ENCODE measurements at places on chromosomes 13 and 19.

- DNase-seq, result peak; percentile 30
Measured at GRCh38 chr13:109243311-109243951, 543.0 kb downstream of the IRS2 start.

- DNase-seq, result peak; percentile 99
Measured at GRCh38 chr19:49210108-49210900, 52.7 kb downstream of the TRPM4 start.

- no peak for DNase-seq
Measured at GRCh38 chr19:31329819-31330218, 19.4 kb downstream of the TSHZ3 start.

- no peak for DNase-seq
Measured at GRCh38 chr19:55651236-55651635, 3.2 kb downstream of the CCDC106 start.

DNA sequence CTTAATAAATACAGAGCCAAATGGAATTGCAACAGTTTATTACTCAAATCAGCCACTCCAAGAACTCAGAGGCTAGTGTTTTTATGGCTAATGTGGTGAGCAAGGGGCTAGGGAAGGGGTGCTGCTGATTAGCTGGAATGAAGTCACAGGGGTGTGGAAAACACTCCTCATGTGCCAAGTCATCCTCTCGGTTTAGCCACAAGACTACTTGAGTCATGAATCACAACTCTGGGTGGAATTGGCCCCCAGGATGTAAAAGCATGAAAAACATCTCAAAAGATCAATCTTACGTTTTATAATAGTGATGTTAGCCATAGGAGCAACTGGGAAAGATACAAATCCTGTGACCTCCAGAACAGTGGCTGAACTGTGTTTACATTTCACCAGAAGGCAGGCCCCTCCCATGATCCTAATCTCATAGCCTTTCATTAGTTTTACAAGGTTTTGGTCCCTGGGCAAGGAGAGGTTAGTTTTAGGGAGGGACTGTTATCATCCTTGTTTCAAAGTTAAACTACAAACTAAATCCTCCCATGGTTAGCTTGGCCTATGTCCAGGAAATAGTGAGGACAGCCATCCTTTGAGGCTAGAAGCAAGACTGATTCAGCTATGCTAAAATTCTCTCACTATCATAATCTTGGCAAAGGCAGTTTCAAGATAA lies 2020.1 kb upstream of the PCDH20 start:
- no peak for DNase-seq

GRCh38 chr13:21583478-21583877 lies 20.5 kb downstream of the MICU2 start:
- peak; percentile 82 for DNase-seq

GRCh38 chr19:19749908-19750841 lies 17.3 kb upstream of the ZNF14 start:
- DNase-seq, result no peak

- no peak for DNase-seq
Measured at GRCh38 chr13:64531400-64531799, 2698.7 kb downstream of the PCDH9 start.

- DNase-seq, result no peak
Measured at GRCh38 chr13:94664889-94665288, 47.5 kb downstream of the SOX21 start.

DNA sequence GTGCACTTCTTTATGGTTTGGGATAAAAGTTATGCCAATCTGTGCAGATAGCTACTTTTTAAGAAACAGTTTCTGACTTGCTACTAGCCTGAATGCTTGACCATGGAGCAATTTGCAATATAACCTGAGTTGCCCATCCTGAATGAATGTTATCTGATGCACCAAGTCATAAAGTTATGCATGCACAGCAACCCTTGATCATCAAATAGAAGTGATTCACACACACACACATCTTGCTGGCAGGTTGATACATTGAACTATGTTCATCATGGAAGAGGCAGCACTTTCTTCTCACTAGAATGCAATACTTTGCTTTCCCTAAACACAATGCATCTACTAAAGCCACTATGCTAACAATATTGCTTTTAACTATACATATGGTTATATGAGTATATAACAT lies 311.5 kb downstream of the RFC3 start:
- no peak for DNase-seq

DNA sequence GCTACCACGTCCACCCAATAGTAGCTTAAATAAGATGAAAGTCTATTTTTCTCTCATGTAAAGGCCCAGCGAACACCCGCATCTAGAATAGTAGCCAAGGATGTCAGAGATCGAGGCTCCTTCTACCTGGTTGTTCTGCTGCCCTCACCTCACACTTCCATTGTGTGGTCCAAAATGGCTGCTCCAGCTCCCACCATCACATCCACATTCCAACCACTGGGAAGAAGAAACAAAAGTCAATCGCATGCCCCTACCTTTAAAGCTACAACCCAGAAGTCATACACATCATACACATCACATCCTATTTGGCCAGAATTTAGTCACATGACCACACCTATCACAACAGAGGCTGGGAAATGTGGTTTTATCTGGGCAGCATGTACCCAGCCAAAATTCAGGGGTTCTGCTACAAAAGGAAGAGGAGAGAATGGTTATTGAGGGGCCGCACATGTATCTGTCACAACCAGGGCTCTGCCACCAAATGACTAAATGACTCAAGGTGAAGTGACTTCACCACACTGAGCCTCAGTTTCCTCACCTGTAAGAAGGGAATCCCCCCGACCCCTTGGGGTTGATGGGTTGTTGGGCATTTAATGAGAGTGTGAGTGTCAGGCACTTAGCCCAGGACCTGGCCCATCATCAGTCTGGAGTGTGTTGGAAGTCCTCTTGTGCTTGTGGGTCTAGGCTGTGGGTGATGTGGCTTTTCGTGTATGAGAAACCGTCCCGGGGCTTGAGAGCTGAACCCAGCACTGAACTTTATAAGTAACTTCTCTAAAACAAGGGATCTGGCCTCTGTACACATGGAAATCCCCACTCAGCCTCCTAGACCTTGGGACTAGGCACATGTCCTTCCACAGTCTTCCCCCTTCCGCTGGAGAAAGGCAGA lies 10.2 kb upstream of the CBLC start:
- DNase-seq, result no peak

- no peak for DNase-seq
Measured at GRCh38 chr13:84563611-84564010, 681.3 kb upstream of the SLITRK1 start.

DNA sequence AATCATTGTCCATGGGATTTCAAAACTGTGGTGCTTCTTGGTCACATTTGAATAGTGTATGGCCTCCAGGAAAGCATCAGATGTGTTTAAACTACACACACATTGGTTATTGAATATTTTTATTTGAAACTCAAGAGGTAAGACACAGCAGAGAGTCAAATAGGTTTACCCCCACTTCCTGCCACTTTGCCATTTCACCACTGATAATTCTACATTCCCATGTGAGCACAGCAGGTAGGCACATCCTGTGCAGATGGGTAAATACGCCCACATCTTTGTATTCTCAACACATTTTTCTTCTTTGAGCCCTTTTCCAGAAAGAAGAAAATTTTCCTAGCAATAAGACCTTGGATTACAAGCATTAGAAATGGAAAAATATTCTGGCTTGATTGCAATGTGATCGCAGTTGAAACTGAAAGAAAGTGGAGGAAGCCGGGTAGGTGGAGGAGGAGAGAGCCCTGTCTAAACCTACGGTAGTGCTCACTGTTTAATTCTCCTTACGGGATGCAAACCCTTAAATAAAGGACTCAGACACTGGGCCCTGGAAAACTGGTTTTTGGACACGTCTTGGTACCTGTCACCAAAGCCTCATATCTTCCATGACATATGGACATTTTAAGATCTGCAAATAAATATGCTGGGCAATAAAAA lies 167.7 kb downstream of the COG6 start:
- DNase-seq, result no peak

GRCh38 chr13:67303661-67304333 lies 73.7 kb upstream of the PCDH9 start:
- DNase-seq, result no peak

DNA sequence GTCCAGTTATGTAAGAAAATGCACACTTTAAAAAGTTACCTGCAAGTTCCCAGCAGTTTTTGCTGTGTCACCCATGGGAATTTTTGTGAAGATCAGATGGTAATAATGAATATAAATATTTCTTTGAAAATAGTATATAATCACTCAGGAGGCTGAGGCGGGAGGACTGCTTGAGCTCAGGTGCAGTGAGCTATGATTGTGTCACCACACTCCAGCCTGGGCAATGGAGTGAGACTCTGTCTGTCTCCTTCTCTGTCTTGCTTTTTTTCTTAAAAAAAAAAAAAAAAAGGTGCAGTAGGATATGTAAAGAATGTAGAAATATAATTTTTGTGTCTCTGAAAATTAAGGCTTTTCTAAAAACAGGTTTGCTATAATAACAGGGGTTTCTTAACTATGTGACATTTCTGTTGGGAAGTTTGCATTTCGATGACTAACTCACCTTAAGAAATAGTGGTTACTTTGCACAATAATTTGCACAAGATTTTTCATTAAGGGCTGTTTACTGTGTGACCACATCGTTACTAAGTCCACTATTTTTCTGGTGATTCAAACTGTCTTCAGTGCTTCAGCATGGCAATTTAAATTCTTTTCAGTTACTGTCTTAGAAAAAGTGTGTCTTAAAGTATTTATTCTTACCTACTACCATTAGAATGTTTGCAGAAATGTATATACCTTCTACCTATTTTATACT lies 37.3 kb downstream of the DNAJC3 start:
- no peak for DNase-seq

DNA sequence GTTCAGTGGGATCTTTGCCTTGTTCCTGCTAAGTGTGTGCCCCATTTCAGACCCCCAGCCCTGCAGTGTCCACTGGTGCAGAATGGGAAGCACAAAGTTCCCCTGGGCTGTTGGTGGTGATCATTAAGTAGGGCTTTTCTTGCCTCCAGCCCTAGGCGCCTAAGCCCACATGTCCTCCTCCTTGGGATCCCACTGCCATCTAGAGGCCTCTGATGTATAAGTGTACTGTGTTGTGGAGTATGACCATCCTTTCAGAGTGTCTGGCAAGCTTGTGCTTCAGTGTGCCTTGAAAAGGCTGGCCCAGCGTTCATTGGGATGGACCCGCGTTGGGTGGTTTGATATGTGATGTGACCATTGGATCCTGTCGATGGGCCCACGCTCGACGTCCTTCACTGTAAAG lies 71.2 kb downstream of the WASF3 start:
- peak; percentile 26 for DNase-seq

- DNase-seq, result no peak
Measured at GRCh38 chr19:41304706-41305483, 5.1 kb upstream of the CCDC97 start.

GRCh38 chr13:99911069-99911964 lies 60.2 kb downstream of the ZIC5 start:
- DNase-seq, result no peak

GRCh38 chr13:104289400-104289799 lies 1223.2 kb upstream of the SLC10A2 start:
- no peak for DNase-seq

GRCh38 chr13:46687810-46688209 lies 109.2 kb downstream of the ESD start:
- DNase-seq, result peak; percentile 44

- no peak for DNase-seq
Measured at GRCh38 chr13:46173656-46174055, 8.3 kb downstream of the LCP1 start.

- DNase-seq, result no peak
Measured at GRCh38 chr13:94666065-94666464, 46.3 kb downstream of the SOX21 start.

- DNase-seq, result no peak
Measured at GRCh38 chr13:40313269-40314200, 352.9 kb downstream of the FOXO1 start.

GRCh38 chr19:16325161-16325527 lies 518 bp downstream of the KLF2 start:
- DNase-seq, result peak; percentile 19

DNA sequence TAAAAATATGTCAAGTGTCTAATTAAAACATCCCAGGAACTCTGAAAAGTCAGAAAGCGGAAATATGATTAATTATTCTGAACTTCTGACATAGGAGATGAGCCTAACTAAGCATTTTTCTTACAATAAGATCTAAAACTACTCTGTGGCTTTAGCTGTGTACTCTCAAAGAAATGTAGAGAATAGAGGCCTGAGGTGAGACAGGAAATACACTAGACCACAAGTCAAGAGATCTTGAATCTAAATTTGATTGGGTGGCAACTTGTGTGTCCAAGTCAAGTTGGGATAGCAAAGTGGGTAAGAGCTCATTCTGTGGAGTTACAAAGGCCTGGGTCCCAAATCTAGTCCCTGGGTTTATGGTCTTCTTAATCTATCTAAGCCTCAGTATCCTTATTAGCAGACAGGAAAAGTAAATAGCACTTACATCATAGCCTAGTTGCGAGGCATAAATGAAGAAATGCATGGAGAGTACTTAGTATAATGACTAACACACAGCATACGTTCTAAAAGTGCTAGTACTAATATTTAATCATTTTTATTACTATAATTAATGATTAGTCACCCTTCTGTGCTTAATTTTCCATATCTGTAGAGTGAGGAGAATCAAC lies 9.4 kb upstream of the LRRC63 start:
- DNase-seq, result no peak

DNA sequence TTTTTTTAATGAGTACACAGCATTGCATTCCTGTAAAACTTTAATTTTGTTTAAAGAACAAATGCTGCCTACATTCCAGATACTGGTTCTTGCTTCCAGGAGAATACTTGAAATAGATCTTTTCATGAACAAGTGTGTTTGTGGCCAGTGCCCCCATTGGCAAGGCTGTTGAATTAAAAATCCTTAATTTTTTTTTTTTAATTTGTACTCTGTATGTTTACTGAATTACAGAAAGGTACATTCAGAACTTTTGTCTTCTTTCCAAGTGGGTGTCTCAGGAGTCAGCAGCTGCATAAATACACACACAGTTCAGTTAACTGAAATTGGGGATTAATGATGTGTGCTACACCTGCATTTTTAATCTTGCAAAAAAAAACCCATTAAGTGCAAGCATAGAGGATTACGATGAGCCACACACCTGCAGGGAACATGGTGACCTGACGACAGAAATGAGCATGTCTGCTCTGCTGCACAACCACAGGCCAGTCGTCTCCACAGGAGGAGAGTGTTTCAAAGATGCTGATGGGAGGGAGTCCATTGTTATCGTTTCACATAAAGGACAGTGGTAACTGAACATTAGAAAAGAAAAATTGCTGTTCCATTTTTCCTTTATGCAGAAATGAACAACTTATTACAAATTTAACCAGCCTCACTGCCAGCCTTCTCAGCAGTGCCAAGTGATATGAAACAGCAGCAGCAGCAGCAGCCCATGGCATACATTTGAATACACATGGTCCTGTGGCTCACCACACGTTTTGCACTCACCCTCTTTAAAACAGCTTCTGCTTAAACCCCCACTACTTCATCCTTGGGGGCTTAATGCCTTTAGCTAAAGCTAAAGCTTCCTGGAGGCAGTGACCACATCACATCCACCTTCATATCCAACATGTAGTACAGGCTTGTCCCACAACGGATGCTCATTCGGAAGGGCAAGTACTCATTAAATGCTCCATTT lies 72.3 kb upstream of the RFC3 start:
- DNase-seq, result no peak

GRCh38 chr13:43407023-43407581 lies 379.7 kb downstream of the ENOX1 start:
- no peak for DNase-seq

GRCh38 chr19:4376671-4376990 lies 23.7 kb downstream of the SH3GL1 start:
- DNase-seq, result no peak
